ACHN (cell line): ENCODE measurements at places on chromosomes 5 and 9.

DNA sequence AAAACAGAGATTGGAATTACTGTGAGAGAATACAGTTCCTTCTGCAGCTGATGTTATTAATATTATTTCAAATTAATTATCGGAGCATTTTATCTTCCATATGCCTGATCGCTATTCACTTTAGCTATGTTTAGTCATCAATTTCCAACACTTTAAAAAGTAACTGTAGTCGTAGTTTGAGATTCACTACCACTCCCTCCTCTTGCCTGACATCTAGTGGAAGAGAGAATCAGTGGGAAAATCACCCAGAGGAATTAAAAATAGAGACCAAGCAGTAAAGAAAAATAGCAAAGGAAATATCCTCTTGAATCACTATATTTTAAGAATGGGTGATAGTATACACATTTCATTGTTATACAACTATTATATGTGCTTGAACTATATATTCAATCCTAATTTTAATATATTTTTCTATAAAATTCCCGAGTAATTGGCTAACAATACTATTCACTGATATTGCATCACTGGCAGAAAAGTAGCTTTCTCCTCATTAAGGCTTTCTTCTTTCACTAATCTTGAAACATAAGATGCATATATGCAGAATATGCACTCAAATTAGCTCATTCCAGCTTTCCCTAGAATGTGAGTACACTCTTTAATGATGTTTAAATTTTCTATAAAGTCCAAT, 708.7 kb downstream of the CDH9 start:
- peak; percentile 34 for DNase-seq

DNA sequence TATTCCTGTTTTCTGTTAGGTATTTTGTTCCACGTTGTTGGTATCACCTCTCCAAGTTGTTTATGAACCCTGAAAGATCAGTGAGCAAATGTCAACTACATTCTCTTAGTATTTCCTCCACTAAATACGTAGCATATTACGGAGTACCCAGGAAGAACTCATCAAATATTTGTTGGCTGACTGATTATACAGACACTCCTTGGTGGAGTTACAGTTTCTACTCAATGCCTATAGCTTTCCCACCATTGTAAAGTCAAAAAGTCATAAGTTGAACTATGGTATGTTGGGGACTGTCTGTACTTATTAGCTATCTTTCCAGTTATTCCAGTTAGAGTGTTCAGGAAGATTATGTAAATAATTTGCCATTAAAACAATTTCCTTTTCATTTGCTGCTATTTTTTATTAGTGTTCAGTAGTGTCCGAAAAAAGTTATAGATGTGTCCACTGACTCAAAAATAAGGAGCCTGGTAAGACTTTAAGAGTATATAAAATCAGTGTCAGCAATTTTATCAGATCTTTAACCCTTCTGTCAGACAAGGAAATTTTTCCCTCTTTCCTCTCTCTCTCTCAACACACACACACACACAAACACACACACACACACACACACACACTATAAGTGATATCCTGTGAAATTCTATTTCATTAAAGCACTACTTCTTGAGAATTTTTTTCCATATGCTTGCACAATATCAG, 6.8 kb upstream of the APBA1 start:
- no peak for DNase-seq

- DNase-seq, result no peak
Measured at GRCh38 chr5:144072518-144072927, 97.9 kb downstream of the YIPF5 start.

DNA sequence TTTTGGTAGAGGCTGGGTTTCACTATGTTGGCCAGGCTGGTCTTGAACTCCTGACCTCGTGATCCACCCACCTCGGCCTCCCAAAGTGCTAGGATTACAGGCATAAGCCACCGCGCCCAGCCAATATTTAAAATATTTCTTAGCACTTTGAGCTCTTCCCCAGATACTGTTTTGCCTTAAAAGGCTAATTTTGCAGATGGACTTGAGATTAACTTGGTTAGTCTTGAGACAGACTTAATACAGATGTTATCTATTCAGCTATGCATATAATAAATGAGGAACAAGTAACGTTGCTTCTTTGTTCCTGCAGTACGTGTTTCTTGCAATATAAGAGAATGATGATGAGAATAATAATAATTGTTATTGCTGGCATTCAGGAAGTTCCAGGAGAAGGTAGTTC, 56.3 kb downstream of the PCSK5 start:
- DNase-seq, result no peak

DNA sequence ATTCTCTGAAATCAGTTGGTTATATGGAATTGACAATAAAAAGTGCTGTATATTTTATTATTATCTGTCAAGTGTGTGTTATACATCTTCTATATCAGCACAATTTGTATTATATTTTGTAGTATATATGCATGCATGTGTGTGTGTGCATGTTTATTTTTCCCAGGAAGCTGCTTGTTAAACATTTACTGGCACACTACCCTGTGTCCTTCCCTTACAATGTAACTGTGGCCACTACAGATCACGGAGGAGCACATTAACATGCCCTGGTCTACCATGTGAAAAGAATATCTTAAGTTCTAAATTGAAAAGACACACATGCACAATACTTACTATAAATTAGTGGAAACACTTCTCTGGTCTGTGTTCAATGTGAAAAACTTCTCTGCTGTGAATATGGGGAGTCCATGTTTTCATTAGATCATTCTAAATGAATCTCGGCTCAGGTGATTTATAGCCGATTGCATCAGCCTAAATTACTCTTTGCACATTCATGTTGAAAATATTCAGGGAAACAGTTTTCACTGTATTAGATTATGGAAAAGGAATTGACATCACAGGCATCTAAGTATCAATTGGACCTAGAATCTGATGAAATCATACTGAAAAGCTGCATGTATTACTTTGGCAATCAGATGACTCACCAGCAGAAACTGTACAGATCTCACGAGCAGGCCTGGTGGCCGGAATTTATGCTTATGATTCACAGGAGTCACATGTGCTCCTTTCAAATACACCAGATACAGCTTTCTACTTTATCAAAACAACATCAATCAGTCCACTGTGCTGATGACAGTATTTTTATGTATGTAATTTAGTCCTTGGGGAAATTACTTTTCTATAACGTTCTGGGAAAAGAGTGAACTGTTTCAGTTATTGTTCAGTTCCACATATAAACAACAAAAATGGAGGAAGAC, 39.4 kb downstream of the LURAP1L start:
- DNase-seq, result peak; percentile 94

- DNase-seq, result no peak
Measured at GRCh38 chr9:70170151-70170790, 88.5 kb upstream of the SMC5 start.

DNA sequence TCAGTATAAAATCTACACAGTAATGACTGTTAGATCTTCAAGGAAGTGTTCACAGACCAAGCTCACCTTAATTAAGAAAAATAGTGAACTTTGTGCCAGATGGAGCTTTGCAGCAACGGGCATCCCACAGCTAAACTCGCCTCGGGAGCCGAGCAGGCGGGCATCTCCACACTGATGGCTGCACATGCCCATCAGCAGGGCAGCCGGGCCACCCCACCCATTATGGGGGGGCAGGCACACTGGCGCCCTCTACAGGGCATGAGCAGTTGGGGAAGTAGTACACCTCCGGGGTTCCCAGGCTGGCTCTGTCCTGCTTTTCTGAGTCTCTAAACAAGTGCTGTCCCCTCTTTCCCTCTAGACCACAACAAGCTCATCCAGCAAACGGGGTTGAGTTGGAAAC, 21.6 kb downstream of the ANKS6 start:
- peak; percentile 33 for DNase-seq

DNA sequence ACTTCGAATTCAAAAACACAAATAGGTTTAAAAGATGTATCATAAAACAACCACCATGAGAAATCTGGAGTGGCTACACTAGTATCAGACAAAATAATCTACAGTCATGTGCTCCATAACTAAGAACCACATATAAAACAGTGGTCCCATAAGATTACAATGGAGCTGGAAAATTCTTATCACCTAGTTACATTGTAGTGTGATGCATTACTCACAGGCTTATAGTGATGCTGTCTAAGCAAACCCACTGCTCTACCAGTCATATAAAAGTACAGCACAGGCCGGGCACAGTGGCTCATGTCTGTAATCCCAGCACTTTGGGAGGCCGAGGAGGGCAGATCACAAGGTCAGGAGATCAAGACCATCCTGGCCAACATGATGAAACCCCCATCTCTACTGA, 160.1 kb downstream of the ROR2 start:
- DNase-seq, result no peak

GRCh38 chr9:79255651-79256260, 316.0 kb upstream of the TLE4 start:
- DNase-seq, result no peak

- no peak for DNase-seq
Measured at GRCh38 chr9:124390794-124391658, 24.2 kb downstream of the PSMB7 start.

- DNase-seq, result no peak
Measured at GRCh38 chr5:135996611-135997010, 32.2 kb upstream of the TGFBI start.

GRCh38 chr5:115319007-115319406, 22.6 kb upstream of the CCDC112 start:
- DNase-seq, result no peak

DNA sequence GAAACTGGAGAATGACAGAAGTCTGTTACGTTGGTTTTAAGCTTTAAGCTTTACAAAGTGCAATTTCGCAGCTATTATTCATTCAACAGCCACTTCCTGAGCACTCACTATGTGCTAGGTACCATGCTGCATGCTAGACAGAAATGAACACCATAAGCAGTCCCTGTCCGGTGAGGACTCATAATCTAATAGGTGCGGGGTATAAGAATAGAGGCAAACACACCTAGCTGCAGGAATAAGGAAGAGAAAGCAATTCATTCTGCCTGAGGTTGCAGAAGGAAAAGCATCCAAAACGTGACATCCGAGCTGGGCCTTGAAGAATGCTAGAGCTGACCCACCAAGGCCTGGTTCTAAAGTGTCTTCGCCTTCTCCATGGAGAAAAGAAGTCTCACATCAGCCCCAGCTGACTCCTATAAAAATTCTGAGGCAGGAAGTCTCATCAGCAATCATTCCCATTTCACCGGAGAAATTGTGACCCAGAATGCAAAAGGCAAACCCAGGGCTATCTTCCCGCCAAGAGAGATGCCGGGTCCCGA, 542 bp downstream of the FKBP15 start:
- DNase-seq, result no peak

GRCh38 chr5:31100047-31100575, 93.4 kb upstream of the CDH6 start:
- no peak for DNase-seq

DNA sequence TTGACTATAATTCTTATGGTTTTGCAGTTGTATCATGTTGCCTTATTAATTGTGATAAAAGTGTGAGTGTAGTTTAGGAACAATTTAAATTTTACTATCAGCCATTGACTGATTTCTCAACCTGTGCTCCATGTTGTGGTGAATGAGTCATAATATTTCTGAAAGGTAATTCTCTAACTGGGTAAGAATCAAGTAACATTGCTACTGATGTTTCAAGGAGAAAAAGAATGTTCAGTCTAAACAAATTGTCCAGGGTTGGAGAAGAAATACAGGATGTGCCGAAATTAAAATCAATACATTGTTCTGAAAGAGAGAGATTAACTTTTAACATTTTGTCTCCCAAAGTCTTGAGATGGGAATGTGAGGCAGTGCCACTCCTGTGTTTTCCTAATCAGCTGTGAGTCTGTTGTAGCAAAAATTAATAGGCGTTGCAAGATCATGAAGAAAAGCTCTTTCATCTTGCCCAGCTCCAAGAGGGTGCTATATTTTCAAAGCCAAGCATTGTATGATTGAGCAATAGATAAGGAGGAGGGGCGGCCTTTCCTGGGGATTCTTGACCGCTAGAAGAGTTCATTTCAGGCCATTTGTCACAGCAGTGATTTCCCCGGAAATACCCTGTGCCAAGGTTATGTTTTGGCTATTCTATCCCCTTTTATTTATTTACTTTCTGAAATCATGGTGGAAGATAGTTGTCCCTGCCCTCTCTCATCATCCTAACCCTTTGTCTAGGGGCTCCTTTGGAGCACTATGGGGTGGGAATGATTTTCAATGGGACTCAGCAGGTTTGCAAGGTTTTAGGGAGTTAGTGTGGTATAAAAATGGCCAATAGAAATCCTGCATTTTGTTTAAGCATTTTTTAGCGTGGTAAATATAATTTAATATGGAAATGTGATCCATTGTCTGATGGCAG, 151.6 kb downstream of the FOCAD start:
- DNase-seq, result no peak

GRCh38 chr9:97504381-97505216, 3.1 kb downstream of the TMOD1 start:
- no peak for DNase-seq

DNA sequence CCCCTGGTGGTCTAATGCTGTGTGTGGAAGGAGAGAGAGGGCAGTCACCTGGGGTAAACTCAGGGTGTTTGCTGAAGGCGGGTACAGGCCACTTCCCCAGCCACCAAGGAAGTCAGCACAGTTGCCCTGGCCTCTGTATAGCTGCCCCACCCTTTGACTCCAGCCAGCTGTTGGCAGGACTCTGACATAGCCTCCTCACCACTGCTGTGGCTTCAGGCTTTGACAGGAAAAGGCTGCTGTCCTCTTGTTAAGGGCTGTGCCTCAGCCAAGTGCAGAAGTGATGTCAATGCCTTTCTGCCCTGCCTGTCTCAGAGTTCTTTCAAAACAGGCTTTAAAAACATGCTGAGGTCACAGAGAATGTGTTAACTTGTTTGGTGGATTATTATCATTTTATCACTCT, 487.2 kb upstream of the KLF4 start:
- DNase-seq, result no peak

DNA sequence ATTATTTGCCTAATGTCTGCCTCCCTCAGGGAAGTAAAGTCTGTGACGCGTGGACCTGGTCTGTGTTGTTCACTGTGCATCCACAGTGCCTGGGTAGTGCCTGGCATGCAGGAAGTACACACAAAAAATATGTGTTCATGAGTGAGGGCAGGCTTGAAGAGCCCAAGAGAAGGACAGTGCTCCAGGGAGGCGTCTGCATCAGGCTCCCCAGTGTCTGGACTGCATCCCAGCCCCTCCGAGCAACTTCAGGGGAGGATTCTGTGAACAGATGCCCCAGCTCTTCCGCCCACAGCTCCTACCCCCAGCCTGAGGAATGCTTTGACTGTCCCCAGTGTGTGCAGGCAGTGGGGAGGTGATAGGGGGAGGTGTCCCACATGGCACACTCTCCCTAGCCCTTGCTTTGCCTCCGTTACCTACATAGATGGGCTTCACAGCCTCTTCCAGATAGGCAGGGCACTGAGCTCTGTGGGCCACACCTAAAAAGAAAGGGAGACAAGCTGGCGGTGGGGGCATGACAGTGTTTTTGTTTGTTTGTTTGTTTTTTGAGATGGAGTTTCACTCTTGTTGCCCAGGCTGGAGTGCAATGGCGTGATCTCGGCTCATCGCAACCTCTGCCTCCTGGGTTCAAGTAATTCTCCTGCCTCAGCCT, 25.4 kb downstream of the IRF1 start:
- no peak for DNase-seq

GRCh38 chr9:99211746-99212145, 10.0 kb downstream of the ALG2 start:
- DNase-seq, result no peak
